Osteocyte (in vitro differentiated cells): ENCODE measurements at places on chromosomes 11 and 22. TPM values are rescaled to one million over a fixed set of nuclear protein-coding genes. Genes with fewer than 3 reads are reported as not detected.
A peak's percentile ranks its signal among the peaks of the same experiment; 100 is the strongest.

DNA sequence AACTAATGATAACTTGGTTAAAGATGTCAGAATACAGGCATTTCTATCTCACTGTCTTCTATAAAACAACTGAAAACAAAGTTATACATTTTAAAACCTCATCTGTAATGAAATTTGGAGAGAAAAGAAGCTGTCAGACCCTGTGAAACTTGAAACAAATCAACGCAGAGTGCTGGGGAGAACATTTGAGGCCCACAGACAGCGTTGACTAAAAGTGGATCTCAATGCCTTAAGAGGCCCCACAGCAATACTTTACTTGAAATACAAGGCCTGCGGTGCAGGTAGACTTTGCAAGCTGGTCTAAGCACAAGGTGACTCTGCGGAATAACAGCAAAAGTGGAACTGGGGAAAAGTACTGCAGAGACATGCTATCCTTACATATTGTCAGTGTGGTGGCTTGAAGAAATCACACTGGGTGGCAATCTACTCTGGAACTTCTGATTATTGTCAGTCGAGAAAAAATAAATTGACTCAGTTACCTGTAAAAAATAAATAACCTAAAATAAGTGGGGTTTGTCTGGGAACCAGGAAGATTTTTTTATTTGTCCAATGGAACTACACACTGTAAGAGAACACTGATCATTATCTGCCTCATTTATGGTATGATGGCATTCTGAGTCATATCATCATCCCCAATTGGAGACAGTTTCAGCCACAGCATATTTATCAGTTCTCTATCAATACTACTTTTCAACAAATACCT lies 138.9 kb downstream of the LUZP2 start:
- DNase-seq = no peak
- no peaks in the 10 kb centered on the region for H3K36me3 ChIP-seq
- H3K4me3 ChIP-seq = no peak overlapping the region
- H3K27ac ChIP-seq = no peak overlapping the region

Gene TSKU
- total RNA-seq = 84.0 and 84.1 TPM in 2 replicates

- H3K36me3 ChIP-seq = no peaks in the 10 kb centered on the region
- no peak overlapping the region for H3K4me3 ChIP-seq
- H3K27ac ChIP-seq = no peak overlapping the region
Observed at GRCh38 chr11:15176646-15177163, 62.0 kb downstream of the INSC start.

- H3K4me1 ChIP-seq = peaks cover 25% of the 10 kb centered on the region
- no peak for DNase-seq
- H3K27ac ChIP-seq = peak overlapping the region; percentile 28
- H3K4me3 ChIP-seq = no peak overlapping the region
- peaks cover 8% of the 10 kb centered on the region for H3K36me3 ChIP-seq
Observed at GRCh38 chr11:114259124-114259526, 37.1 kb upstream of the NNMT start.

- DNase-seq = no peak
- H3K27me3 ChIP-seq = peaks cover 31% of the 10 kb centered on the region
- H3K27ac ChIP-seq = no peak overlapping the region
- peaks cover 2% of the 10 kb centered on the region for H3K4me1 ChIP-seq
- H3K36me3 ChIP-seq = no peaks in the 10 kb centered on the region
Observed at GRCh38 chr11:8025816-8026215, 38.7 kb downstream of the EIF3F start.

Gene TAF10
- total RNA-seq = 93.4 and 100 TPM in 2 replicates

- H3K36me3 ChIP-seq = no peaks in the 10 kb centered on the region
- H3K27ac ChIP-seq = no peak overlapping the region
- no peak for DNase-seq
- peaks cover 56% of the 10 kb centered on the region for H3K27me3 ChIP-seq
Observed at GRCh38 chr11:19110295-19110694, 6.7 kb upstream of the ZDHHC13 start.

Gene IGF2
- total RNA-seq = 521 and 590 TPM in 2 replicates

GRCh38 chr11:9726321-9727022 lies 62.6 kb downstream of the SWAP70 start:
- H3K36me3 ChIP-seq = peaks cover 36% of the 10 kb centered on the region
- H3K4me3 ChIP-seq = no peak overlapping the region
- no peaks in the 10 kb centered on the region for H3K27me3 ChIP-seq
- peaks cover 9% of the 10 kb centered on the region for H3K4me1 ChIP-seq
- DNase-seq = no peak

Gene OR52N4
- not detected in 2 replicates for total RNA-seq

Gene CRACR2B
- total RNA-seq = 3.9 and 4.2 TPM in 2 replicates

- H3K4me3 ChIP-seq = no peak overlapping the region
- no peaks in the 10 kb centered on the region for H3K36me3 ChIP-seq
- H3K27ac ChIP-seq = no peak overlapping the region
- H3K4me1 ChIP-seq = no peaks in the 10 kb centered on the region
Observed at GRCh38 chr22:50072167-50072555, 13.1 kb downstream of the MLC1 start.

GRCh38 chr11:47460571-47461235 lies 11.8 kb upstream of the RAPSN start:
- H3K27ac ChIP-seq = peak overlapping the region; percentile 11
- H3K4me3 ChIP-seq = no peak overlapping the region
- no peak for DNase-seq
- H3K27me3 ChIP-seq = no peaks in the 10 kb centered on the region
- H3K36me3 ChIP-seq = peaks cover 3% of the 10 kb centered on the region

- no peaks in the 10 kb centered on the region for H3K27me3 ChIP-seq
- H3K4me3 ChIP-seq = no peak overlapping the region
- no peak for DNase-seq
Observed at GRCh38 chr11:44136176-44136945, 40.9 kb downstream of the EXT2 start.

Gene OPCML
- total RNA-seq = 0.11 TPM in 1 of 2 replicates, not detected in the other

Gene BARX2
- not detected in 2 replicates for total RNA-seq

- no peaks in the 10 kb centered on the region for H3K27me3 ChIP-seq
- no peak for DNase-seq
- no peak overlapping the region for H3K27ac ChIP-seq
Observed at GRCh38 chr11:18264035-18264434, 2.0 kb upstream of the SAA1 start.

DNA sequence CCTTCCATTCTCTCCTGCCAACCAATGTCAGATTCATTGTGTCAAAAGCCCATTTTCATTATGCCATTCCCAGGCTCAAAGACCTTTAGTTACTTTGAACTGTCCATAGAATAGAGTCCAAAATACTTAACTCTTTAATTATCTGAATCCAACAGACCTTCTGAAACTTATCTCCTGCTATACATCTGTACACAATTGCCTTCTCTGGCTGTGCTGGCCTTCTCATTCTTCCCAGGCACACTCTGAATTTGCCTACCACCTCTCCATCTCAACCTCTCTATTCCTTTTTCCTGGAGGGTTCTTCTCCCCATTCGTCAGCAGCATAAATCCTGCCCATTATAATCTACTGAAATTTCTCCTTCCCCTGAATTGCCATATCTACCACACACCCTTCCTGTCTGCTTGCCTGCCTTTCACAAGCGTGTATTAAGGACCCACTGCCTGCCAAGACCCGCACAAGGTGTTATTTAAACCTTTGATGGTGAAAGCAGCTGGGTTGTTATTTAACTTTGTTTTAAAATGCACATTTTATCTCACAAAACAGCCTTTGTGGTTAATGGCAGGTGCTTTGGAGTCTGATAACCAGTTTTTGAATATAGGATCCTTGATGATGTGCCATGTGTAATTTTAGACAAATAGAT lies 125.9 kb downstream of the CCDC81 start:
- no peak for DNase-seq
- H3K4me1 ChIP-seq = peaks cover 34% of the 10 kb centered on the region
- H3K36me3 ChIP-seq = no peaks in the 10 kb centered on the region
- H3K4me3 ChIP-seq = no peak overlapping the region
- H3K27ac ChIP-seq = no peak overlapping the region

- H3K36me3 ChIP-seq = no peaks in the 10 kb centered on the region
- DNase-seq = no peak
- no peaks in the 10 kb centered on the region for H3K27me3 ChIP-seq
Observed at GRCh38 chr11:123443851-123444623, 14.0 kb downstream of the GRAMD1B start.

Gene DKK3
- total RNA-seq = 548 and 587 TPM in 2 replicates

DNA sequence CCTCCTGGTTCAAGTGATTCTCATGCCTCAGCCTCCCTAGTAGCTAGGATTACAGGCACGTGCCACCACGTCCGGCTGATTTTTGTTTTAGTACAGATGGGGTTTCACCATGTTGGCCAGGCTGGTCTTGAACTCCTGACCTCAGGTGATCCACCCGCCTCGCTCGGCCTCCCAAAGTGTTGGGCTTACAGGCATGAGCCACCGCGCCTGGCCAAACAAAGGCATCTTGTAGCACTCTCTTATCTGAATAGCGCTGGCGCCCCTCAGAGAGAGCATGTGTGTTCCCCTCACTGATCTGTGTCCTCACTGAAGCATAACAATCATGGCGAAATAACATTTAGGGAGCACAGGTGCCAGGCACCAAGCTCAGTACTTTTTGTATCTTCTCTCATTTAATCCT lies 7.2 kb downstream of the DAGLA start:
- H3K36me3 ChIP-seq = no peaks in the 10 kb centered on the region
- no peak overlapping the region for H3K27ac ChIP-seq
- no peaks in the 10 kb centered on the region for H3K27me3 ChIP-seq
- no peak overlapping the region for H3K4me3 ChIP-seq

- DNase-seq = no peak
- no peak overlapping the region for H3K4me3 ChIP-seq
- no peak overlapping the region for H3K27ac ChIP-seq
- no peaks in the 10 kb centered on the region for H3K36me3 ChIP-seq
- H3K4me1 ChIP-seq = peaks cover 2% of the 10 kb centered on the region
Observed at GRCh38 chr22:46416891-46417580, 81.5 kb downstream of the TRMU start.

Gene MICALL1
- 51.2 and 56.6 TPM in 2 replicates for total RNA-seq

- no peaks in the 10 kb centered on the region for H3K36me3 ChIP-seq
- DNase-seq = no peak
- H3K4me3 ChIP-seq = no peak overlapping the region
- peaks cover 37% of the 10 kb centered on the region for H3K27me3 ChIP-seq
Observed at GRCh38 chr22:44599084-44599483, 101.1 kb upstream of the RTL6 start.

Gene SLC22A6
- not detected in 2 replicates for total RNA-seq

Gene CARD16
- 1.5 and 1.9 TPM in 2 replicates for total RNA-seq

DNA sequence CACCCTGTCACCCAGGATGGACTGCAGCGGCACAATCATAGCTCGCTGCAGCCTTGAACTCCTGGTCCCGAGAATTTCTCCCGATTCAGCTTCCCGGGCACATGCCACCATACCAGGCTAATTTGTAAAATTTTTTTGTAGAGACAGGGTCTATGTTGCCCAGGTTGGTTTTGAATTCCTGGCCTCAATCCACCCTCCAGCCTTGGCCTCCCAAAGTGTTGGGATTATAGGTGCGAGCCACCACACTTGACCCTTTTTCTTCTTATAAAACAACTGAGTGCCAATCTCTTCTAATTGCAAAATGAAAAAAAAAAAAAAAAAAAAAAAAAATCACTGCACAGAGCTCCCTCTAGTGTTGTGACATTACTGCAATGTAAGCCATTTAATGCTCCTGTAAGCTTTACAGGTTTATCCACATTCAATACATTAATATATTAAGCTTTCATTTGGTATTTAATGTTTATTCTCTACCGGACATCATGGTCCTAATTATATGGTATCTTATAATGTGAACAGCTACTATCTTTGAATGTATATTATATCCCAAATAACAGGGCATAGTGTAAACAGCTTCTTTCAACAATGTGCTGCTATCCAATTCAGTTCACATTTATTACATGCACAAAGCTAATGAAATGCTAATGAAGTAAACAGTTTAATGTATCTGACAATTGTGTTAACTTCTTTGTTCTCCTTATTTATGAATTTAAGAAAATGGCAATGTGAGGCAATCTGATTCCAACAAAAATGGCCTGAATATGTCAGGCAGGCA lies 44.6 kb downstream of the COPB1 start:
- H3K27me3 ChIP-seq = no peaks in the 10 kb centered on the region
- H3K27ac ChIP-seq = peak overlapping the region; percentile 20
- H3K36me3 ChIP-seq = peaks cover 20% of the 10 kb centered on the region
- H3K4me1 ChIP-seq = peaks cover 3% of the 10 kb centered on the region

DNA sequence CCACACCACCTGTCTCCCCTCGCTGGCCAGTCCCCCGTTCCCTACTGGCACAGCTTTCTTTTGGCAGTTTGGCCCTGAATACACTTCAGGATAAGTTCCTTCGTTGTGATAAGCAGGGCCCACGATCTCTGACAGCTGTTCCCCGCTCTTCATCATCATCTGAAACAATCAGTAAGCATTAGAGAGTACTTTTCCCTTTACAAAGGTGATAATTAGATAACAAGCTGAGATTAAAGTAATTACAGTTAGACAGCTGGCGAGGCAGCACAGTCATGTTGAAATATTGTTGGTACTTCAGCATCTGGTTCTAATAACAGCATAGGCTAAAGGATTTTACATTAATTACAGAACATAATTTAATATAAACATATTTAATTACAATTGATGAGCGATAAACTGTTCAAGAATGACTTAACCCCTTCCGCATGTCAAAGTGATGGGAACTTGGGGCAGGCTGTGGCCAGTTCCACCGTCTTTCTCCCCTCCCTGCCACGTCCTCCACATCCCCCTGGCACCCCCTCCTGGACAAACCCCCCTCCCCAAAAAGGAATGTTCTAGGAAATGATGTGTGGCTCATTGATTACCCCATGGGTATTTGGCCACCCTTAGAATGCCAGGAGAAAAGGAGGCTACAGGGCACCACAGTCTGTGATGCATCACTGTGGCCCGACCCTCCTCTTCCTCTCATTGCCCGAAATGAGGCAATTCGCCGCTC lies 134.9 kb downstream of the RCN1 start:
- DNase-seq = peak; percentile 44
- H3K4me1 ChIP-seq = no peaks in the 10 kb centered on the region
- peaks cover 4% of the 10 kb centered on the region for H3K27me3 ChIP-seq
- no peak overlapping the region for H3K4me3 ChIP-seq
- H3K27ac ChIP-seq = no peak overlapping the region

DNA sequence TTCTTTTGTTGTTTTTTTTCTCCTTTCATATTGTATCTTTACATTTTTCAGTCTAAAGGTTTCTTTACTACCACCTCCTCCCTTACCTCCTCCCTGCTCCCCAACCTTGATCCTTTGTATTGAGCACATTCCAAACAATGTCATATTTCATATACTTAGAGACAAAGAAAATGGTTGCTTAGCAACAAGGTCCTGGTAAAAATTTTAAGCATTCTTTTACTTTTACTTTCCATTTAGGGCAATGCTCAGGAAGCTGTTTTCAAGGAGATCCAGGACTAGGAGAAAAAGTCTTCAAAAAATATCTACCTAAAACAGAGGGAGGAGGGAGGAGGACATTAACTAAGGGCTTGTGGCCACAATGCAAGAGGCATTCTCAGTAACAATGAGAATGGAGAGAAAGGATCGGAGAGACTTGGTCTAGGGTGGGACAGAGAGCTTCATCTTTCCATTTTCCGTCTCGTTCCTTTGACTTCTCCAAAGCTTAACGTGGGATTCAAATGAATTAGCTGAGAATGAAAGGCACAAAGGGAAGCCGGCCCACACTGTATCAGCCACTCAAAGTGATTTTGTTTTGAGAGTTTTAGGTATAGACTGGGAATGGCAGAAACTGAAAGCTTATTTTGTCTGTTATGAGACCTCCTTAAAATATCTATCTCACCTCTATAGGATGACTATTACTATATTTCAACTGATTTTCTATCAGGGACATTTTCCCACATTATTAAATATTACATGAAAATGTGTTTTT lies 455.7 kb downstream of the RAB38 start:
- no peak overlapping the region for H3K4me3 ChIP-seq
- no peak for DNase-seq
- H3K4me1 ChIP-seq = peaks cover 4% of the 10 kb centered on the region
- H3K27ac ChIP-seq = no peak overlapping the region

Gene CATSPER1
- total RNA-seq = 0.54 and 1.1 TPM in 2 replicates

GRCh38 chr11:17395978-17396377 lies 7.5 kb upstream of the KCNJ11 start:
- no peak overlapping the region for H3K27ac ChIP-seq
- no peak overlapping the region for H3K4me3 ChIP-seq
- peaks cover 25% of the 10 kb centered on the region for H3K27me3 ChIP-seq
- no peaks in the 10 kb centered on the region for H3K36me3 ChIP-seq
- no peaks in the 10 kb centered on the region for H3K4me1 ChIP-seq
- no peak for DNase-seq
